ENCODE measurements at places on chromosomes 3 and 15. TPM values are rescaled to one million over a fixed set of nuclear protein-coding genes. Genes with fewer than 3 reads are reported as not detected.

DNA sequence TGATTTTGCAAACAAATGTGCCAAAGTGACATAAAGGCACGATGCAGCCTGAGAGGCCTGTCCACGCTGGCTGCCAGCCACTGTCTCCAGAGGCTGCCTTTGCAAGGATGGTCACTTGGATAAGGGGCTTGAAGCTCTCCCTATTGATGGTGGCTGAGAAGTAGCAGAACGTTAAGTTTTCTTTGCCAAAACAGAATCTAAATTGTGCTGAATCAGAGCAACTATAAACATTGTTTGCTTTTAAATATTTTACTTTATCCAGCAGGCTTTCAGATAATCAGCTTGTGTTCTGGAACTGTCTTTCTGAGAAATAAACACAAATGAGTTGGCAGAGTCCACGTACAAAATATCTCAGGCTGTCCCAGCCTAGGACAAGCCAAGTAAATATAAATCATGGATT lies 23.8 kb upstream of the CNBP start:
- no peak for DNase-seq

The CACNA2D3 gene
- total RNA-seq = 0.48 TPM

- no peak for DNase-seq
These were observed 843.8 kb downstream of the NAALADL2 start for GRCh38 chr3:175702956-175703355.

The ETFA gene
- total RNA-seq = 192 TPM

The LEO1 gene
- 10.0 TPM for total RNA-seq

The CFAP100 gene
- not detected for total RNA-seq

GRCh38 chr3:169542331-169542751 lies 121.2 kb downstream of the MECOM start:
- DNase-seq = no peak

DNA sequence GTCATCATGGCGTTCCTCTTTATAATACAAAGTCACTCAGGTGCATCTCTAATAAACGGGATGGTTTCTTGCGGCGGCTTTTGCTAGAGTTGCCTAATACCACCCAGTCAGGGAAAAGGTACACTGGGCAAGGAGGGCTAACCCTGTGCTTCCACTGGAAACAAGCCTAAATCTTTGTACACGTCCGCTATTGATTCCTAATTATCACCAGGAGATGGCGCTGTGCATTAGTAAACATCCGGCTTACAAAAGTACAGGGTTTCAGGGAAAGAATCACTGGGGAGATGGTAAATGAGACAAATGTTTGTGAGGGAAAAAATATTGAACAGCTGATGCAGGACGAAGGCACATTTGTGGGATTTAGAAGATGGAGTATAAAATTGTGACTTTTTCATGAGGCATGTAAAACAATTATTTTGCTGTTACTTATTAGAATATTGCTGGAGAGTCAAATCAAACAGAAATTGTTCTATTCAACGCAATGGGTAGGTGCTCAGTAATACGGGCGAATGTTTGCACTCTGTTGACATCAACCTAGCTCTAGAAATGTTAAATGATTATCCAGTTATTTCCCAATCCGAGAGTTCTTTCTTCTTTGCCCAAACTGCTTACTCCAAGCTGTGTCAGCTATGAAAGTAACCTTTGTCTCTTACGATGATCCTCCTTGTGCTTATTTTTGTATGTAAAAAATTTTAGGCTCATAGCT lies 50.6 kb downstream of the GMNC start:
- no peak for DNase-seq

DNA sequence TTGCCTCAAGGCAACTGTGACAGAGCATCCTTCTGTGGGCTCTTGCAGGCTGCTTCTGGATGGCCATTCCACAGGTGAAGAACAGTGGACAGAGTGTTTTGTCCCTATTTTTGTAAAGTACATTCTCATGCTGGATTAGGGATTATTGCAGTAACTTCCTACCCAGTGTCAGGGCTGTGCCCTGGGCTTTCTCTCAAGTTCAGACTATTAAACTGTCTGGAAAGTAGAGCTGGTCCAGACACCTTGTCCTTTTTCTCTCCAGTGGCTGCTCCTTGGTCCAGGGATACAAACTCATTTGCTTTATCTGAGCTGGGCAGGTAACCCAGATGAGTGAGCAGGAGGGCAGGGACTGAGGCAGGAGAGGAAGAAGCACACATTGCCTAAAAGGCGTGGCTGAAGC lies 37.4 kb upstream of the AGBL1 start:
- DNase-seq = no peak

The STX19 gene
- not detected for total RNA-seq

The POLQ gene
- total RNA-seq = 0.51 TPM

- DNase-seq = no peak
These were observed 231.6 kb upstream of the AGTR1 start for GRCh38 chr3:148466143-148466542.
